SW 1271 (cell line): ENCODE measurements at places on chromosomes 2 and 18.

- no peak for DNase-seq
Measured at GRCh38 chr2:176280867-176281658, 11.8 kb downstream of the MTX2 start.

GRCh38 chr2:218501665-218502064 is 66.5 kb downstream of the USP37 start:
- no peak for DNase-seq

DNA sequence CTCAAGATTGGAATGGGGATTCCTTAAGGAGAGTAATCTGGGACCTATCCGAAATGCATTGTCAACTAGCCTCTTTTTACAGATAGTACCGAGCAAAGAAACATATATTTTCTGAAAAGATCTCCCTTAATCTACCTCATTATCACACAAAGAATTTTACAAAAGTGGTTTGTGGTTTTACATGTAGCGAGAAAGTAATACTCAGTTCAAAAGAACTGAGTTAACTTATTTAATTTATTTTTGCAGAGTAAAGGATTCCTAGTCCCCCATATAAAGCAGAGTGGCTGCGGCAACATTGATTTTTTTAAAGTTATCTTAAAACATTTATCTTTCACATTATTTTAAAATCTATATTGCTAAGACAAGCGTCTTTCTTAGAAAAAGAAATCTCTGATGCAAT is 15.9 kb upstream of the SOS1 start:
- DNase-seq = no peak

DNA sequence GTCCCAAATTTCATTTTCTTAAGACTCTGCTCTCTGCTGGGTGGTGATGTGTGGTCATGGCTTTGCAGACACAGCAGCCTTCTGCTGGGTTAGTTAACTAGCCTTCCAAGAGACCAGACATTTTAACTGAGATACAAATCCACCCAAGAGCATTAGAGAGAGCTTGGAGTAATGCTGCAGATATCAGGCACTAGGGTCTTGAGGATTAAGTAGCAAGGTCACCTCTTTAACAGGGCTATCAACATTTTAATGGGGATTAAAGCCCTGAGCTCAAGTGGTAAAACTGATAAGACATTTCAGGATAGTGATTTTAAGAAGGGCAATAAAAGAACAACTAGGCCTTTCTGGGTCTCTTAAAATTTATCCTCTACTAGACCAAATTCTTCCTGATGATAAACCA is 461.2 kb downstream of the MEIS1 start:
- no peak for DNase-seq

DNA sequence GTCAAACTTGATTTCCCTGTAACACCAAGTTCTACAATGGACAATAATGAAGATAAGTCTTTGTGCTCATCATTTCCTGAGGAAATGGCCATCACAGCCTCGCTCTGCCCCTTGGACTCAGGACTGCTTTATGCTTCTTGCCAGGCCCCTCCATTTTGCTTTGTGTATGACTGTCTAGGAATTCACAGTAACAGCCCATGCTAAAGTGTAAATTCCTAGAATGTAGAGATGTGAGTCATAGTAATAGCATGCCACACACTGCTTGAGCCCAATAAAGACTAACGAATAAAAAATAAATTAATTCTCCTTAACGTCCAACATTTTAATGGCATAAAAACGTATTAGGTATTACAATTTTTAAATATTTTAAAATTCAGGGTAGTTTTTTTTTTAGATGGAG is 226.5 kb downstream of the PID1 start:
- no peak for DNase-seq

DNA sequence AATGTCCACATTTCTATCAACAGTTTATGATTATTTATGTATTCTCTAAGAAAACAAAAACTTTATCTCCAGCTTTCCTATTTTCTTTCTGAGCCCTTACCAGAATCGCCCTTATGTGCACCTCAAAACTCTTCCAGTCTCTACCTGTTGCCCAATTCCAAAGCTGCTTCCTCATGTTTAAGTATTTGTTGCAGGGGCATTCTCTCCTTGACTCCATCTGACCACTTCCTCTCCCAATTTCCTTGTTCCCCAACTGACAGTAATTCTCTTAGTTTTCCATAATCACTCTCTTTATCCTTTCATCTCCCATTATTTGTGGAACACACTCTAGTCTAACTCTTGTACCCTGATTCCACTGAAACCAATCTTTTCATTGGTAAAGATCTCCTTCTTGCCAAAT is 105.4 kb upstream of the RBBP8 start:
- DNase-seq = no peak

DNA sequence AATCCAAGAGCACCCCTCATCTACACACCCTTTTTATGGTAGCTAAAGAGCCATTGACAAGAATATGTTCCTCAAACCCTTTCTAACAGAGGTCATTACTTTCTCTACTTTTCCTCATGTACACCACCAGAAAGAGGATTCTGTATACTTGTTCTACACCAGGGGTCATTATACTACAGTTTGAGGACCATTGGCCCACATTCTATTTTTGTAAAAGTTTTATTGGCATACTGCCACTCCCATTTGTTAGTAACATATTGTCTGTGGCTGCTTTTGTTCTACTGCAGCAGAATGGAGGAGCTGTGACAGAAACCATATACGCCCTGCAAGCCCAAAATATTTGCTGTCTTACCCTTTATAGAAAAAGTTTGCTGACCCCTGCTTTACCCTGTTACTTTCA is 14.3 kb downstream of the HTR2B start:
- DNase-seq = no peak

GRCh38 chr2:174846941-174847938 is 83.0 kb upstream of the CHRNA1 start:
- peak; percentile 39 for DNase-seq

DNA sequence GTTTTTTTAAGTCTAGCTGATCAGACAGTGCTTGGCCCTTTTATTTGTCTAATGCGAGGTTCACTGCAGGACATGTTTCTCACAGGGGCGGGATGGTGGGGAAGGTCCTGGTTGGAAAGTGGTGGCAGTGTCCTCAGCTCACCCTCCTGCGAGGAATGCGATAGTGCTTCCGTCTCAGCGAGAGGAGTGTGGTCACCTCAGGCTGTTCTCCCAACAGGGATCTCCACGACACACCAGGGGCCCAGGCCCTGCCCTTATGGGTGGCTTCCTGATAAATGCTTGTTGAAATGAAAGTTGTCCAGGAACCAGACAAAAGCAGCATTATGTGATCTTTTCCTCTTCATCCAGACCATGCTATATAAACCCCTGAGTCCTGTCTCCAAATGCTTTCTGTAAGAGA is 70.1 kb downstream of the BOLA3 start:
- DNase-seq = no peak

DNA sequence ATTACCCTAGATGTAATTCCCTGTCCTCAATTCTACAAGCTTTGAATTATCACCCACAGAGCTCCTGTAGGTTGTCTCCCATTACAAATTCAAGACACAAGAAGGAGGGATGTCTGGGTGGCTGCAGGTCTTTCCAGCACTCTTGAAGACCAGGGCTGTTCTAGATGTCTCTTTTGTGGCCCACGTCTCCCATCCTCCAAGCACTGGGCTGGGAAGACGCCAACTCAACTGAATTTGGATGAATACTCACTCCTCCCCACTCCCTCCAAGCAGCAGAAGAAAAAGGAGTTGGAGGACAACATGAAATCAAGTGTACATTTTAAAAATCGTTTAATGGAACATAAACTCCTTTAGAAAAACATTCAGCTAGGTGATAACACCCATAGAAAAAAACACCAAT is 31.2 kb downstream of the SMAD7 start:
- no peak for DNase-seq

GRCh38 chr2:106366204-106366885 is 101.9 kb downstream of the RGPD3 start:
- no peak for DNase-seq

- DNase-seq = no peak
Measured at GRCh38 chr2:12389344-12390045, 327.2 kb upstream of the TRIB2 start.

GRCh38 chr2:51575181-51575580 is 543.2 kb upstream of the NRXN1 start:
- DNase-seq = no peak

DNA sequence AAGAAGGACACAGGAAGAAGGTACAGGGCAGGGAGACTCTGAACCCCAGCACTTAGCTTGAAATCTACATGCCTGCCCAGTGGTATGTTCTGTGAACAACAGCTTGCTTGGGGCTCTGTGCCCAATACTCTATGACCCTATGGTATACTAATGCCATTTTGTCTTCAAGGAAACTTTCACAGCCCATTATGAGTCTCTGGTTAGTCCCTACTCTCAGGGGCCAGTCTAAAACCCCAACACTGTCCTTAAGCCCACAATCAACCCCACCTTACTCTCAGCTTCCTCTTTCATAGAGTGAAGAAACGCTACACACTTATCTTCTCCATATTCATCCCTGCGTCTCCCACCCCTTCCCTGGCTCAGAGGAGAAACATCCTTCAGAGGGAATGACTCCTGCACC is 16.0 kb downstream of the NEB start:
- no peak for DNase-seq

GRCh38 chr2:215397632-215398341 is 38.1 kb downstream of the FN1 start:
- DNase-seq = no peak

DNA sequence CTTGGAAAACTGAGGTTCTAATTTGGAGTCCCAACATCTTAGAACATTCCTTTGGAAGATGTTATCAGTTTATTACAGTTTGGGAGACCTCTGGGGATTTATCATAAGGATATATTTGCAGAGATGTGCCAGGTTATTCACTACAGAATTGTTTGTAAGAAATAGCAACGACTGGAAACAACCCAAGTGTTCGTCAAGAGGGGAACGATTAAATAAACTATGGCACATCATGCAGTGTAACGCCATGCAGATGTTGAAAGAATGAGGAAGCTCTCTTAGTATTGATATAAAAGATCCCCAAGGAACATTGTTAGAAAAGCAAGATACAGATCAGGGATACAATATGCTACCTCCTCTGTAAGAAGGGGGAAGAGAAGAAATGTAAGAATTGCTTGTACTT is 210.6 kb downstream of the TMEM247 start:
- no peak for DNase-seq

- peak; percentile 26 for DNase-seq
Measured at GRCh38 chr2:217886720-217887309, 116.0 kb downstream of the TNS1 start.
